ENCODE measurements at places on chromosomes 1 and 21.

- DNase-seq, result peak; percentile 94
These were observed 787 bp downstream of the PTGFR start for GRCh38 chr1:78491451-78492071.

GRCh38 chr1:30856260-30856790 is 52.2 kb downstream of the SDC3 start:
- DNase-seq, result peak; percentile 52

DNA sequence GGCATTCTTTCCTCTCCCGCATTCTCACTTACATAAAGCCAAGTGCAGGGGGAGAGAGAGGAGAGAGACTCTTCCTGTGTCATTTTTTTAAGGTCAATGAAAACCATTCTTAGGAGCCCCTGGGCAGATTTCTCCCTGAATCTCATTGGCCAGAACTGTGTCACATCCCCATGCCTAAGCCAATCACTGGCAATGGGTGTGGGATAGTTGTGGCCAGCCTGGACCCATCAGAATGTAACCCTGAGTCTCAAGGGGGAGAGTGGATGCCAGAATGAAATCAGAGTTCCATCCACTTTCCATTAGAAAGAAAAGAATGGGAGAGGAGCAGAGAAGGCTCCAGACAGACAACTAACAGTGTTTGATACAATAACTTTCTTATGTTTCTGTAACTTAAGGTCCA is 31.2 kb upstream of the COQ8A start:
- peak; percentile 24 for DNase-seq

- peak; percentile 56 for DNase-seq
These were observed 9.5 kb upstream of the IL24 start for GRCh38 chr1:206887701-206888100.

DNA sequence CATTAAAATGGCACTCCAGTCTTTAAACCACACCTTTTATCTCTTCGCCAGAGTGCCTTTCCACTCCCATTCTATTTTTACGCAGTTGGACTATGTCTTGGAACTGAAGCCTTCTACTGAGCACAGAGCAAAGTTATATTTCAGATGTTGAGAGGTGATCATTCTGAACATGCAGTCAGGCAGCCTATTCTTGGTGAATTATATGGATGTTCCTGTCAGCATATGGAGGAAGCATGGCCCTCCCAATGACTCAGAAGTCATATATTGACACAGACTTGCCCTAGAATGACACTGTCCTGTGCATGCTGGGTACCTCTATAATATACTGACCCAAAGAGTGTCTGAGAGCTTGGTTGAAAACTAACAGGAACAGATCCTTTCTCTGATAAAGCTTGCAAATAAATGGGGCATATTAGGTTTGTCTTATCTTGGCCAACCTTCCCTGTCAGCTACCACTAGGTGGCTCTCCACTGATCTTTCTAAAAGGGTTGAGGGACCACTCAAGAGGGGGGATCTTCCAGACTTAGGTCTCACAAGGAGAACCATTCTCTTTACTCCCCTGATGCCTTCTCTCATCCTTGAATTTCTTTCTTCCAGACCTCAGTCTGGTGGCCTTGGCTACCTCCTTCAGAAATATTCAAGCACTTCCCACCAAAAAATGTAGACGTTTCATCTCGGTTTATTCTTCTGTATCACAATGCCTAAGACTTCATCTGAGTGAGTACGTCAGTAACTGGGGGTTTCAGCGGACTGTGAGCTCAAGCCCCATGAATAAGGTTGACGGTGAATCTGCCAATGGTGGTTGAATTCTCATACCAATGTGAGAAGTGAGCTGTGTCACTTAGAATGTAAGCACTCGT is 11.8 kb upstream of the ALG14 start:
- peak; percentile 41 for DNase-seq

GRCh38 chr1:110464340-110464739 is 13.4 kb downstream of the PROK1 start:
- DNase-seq, result peak; percentile 44

- peak; percentile 55 for DNase-seq
These were observed 121.1 kb upstream of the RAVER2 start for GRCh38 chr1:64623750-64624191.

DNA sequence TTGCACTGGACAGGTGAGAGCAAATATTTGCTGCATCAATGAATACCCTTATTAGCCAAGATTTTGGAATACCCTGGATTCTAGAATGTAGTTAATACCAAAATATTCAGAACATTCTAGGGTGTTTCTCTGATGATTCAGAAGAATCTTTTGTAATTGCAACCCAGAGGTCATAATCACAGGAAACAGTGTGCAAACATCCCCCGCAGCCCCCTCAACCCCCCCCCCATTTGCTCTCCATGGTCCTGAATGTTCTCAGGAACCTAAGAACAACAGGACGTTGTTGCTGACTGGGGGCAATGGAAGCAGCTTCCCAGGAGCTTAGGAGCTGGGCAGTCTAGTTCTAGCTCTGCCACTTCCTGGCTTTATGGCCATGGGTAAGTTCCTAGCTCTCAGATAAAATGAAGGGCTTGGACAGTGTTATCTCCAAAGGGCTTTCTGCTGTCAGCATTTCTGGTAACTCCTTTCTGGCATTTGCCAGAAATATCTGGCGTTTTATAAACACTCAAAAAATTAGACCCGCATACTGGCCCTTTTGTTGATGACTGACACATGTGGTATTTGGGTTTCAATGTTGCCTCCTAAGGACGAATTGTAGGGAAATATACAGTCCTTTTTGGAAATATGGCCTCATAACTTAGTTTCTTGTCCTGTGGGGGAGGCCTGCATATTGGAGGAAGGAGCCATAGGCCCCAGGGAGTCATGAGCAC is 178.6 kb downstream of the RRAGC start:
- DNase-seq, result peak; percentile 3

Measured in EH (cell line).